ENCODE measurements at places on chromosomes 7 and 10.

DNA sequence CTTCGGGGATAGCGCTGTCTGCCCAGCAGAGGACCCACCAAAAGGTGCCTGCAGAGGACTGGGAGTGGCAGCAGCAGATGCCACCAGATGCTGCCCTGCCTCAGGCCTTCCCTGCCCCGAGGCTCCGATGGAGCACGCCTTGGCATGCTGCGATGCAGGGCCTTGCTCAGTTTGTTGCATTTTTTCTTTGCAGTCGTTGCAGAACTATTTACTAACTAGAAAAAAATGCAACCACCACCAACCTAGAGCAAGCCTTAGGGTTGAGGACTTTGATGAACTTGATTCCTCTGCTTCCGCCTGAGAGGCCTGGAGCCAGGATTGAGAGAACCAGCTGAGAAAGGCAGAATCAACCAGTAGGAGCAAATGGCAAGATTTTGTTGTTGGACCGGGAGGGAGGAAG is 585.6 kb upstream of the MKI67 start:
- DNase-seq, result no peak

DNA sequence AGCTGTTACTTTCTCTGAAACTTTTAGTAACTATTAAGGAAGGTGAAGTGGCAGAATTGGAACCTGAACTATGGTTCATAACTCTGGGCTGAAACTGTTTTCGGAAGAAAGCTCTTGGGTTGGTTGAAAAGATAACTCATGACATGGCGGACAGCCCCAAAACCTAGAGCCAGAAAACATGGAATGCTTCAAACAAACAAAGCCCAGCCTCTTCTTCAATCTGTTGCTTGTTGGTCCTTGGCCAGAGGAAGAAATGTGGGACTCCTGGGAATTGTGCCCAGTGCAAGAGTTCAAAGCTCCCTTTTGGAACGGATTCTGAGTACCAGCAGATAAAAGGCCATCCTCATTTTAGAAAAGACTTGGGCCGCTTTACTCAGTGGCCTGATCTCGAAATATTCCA is 52.9 kb upstream of the CACNB2 start:
- DNase-seq, result no peak

- DNase-seq, result no peak
Observed at GRCh38 chr10:75658915-75659314, 227.5 kb downstream of the LRMDA start.

GRCh38 chr7:103127006-103127405 is 21.9 kb downstream of the NAPEPLD start:
- DNase-seq, result no peak

DNA sequence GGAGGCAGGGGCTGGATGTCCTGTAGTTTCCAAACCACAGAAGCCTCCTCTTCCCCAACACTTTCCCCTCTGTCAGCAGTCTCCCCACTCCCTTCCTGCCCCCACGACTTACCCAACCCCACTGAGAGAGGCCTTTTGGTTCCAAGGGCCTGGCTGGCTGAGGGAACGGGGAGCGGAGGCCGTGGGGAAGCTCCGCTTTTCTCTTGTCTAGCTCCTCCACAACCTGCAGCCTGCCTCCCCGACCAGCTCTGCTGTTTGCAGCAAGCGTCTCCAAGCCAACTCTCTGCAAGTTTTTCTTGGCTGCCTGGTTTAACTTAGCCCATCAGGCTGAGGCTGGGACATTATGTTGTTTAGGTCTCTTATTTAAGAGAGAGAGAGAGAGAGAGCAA is 126.8 kb downstream of the NEURL1 start:
- DNase-seq, result no peak

- no peak for DNase-seq
Observed at GRCh38 chr7:123615344-123615743, 13.7 kb downstream of the ASB15 start.

GRCh38 chr10:27030060-27030459 is 70.2 kb downstream of the ANKRD26 start:
- DNase-seq, result no peak

DNA sequence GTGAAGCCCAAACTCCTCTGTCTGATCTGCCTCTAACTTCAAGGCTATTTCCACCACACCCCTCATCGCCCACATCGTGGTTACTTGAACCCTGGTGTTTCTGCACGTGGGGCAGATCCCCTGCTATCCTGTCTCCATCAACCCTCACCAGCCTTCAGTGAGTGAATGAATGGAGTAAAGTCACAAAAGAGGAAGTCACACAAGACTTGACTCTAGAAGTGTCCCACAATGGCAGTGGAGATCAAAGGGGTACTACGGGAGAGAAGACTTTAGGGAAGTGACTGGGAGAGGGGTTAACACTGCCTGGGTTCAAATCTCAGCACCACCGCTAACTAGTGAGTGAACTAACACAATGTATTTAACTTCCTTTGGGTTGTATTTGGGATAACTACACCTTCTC is 85.9 kb downstream of the COBL start:
- no peak for DNase-seq

GRCh38 chr7:92750447-92750839 is 85.9 kb downstream of the CDK6 start:
- DNase-seq, result no peak

GRCh38 chr10:123790132-123790885 is 101.3 kb downstream of the CPXM2 start:
- DNase-seq, result no peak

DNA sequence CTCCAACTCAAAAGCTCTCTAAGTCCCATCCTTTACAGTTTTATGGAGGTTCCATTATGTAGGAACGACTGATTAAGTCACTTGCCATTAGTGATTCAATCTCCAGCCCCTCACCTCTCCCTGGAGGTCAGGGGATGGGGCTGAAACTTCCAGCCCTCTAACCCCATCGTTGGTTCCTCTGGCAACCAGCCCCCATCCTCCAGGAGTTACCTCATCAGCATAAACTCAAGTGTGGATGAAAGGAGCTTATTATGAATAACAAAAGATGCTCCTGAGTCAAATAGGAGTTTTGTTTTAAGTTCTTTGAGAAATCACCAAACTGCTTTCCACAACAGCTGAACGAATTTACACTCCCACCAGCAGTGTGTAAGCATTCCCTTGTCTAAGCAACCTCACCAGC is 494.3 kb upstream of the AUTS2 start:
- DNase-seq, result no peak

- DNase-seq, result no peak
Observed at GRCh38 chr7:2266911-2267310, 24.9 kb downstream of the NUDT1 start.

DNA sequence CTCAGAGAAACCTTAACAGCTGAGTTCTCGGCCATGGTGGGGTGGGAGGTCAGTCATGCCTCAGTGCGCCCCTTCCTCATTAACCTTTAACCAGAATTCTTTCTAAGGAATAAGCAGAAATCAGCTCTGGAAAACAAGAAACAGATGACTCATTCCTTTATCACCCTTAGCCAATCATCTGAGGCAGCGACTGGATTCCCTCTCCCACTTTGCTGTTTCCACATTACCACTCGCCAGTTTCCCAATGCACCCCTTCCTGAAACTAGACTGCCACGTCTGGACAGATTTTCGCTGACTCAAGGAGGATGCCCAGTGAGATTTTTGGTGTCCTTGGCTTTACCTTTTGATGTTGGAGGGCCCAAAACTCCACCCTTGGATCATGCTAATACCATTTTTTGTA is 223.8 kb downstream of the PLXDC2 start:
- no peak for DNase-seq

GRCh38 chr7:114140561-114140960 is 221.8 kb upstream of the PPP1R3A start:
- no peak for DNase-seq

DNA sequence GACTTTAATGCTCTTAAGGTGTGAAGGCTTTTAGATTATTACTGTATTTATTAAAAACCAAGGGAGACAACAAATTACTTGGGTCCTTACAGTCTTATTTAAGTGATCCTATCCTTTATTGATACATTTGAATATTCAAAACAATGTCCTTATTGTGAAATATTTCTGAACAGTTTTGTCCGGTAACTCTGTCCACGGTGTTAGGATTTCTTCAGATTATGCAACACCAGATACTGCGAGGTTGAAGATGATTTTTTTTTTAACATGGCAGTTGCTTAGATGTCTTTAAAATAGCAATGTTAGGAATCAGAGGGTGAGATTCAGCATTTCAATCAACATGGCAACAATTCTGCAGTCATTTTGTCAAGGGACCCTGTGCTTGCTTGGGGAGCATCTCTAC is 176.5 kb downstream of the CSTF2T start:
- DNase-seq, result no peak

- no peak for DNase-seq
Observed at GRCh38 chr7:65222655-65223054, 151.0 kb upstream of the ZNF92 start.

DNA sequence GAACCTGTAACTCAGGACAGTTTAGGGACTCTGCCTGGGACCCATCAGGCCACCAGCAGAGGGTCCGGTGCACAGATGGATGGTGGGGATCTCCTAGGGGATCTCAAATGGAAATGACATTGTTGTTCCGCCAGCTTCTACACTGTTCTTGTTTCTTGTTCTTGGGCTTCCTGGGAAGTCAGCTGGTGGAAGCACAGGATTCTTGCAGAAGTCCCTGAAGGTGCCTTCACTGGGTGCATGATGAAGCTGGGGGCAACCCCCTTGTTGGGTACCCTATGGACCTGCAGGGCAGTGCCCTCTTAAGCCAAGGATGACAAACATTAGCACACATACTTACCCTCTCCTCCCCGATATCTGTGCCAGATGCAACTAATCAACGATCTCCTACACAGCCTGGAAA is 18.6 kb downstream of the SFTPD start:
- DNase-seq, result no peak

- no peak for DNase-seq
Observed at GRCh38 chr10:48904861-48905260, 34.8 kb downstream of the LRRC18 start.

DNA sequence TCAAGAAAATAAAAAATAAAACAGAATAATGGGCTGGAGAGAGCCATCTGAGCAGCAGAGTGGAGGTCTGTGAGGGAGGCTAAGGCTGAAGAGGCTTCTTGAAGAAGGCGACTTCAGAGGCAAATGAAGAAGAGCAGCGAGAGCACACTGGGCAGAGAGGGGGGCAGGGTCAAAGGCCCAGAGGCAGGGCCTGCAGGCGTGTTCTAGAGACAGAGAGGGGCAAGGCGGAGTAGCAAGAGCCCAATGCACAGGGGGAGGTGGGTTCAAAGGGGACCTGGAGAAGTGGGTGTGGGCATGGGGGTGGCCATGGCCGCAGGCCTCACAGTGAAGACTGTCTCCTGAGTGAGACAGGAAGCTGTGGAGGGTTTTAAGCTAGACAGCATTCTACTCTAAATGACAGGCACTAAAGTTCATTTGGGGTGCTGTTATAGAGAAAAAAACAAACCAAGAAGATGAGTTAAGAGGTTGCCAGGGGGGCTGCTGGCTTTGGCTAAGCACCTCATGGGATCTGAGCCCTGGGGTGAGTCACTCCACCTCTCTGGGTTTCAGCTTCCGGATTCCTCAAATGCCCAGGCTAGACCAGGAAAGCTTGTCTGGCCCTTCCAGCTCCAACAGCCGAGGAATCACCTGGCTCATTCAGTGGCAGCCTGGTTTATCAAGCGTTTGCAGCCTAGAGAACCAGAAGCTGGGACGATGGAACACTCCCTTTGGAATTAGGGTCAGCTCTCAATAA is 81.7 kb downstream of the DLG5 start:
- DNase-seq, result no peak

DNA sequence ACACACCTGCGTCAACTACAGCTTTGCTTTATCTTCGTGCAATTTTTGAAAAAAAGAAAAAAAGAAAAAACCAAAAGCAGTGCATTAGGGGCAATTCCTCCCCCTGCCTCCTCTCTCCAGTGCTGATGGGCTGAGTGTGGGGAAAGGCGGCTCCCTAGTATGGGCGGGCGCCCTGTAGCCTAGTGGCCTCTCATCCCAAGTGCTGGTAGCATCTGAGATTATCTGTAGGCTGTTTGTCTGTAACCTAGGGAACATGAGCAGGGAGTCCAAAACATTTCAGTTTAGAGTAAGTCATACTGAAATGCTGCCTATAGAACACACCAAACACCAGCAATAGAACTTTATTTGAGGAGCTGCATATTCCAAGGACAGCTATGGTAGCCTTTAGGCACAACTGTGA is 24.6 kb upstream of the BAMBI start:
- no peak for DNase-seq

DNA sequence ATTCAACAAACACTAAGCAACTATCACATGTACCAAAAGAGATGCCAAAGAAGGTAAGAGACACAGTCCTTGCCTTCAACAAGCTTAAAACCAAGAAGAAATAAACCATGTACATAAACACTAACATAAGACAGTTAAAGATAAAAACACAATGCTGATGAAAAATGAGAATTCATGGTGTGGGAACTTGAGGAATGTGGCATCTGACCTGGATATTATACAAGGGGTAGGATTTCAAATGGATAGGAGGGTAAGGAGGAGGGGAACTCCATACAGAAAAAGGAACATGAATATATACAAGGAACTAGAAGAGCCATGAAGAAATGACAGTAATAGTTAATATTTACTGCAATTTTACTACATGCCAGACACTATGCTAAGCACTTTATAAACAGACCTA is 11.0 kb downstream of the HIBADH start:
- no peak for DNase-seq

- DNase-seq, result peak; percentile 32
Observed at GRCh38 chr10:69180525-69181204, 631 bp downstream of the SUPV3L1 start.

Data from stimulated activated CD4-positive, alpha-beta T cell treated with anti-CD3 and anti-CD28 coated beads, Interleukin-15, amount 100 ng/mL, for 24 hours (primary cell).